ENCODE measurements at places on chromosomes 1 and 21.
A peak's percentile ranks its signal among the peaks of the same experiment; 100 is the strongest.

- no peak for DNase-seq
These were observed 363.9 kb downstream of the RPS6KC1 start for GRCh38 chr1:213414911-213415310.

DNA sequence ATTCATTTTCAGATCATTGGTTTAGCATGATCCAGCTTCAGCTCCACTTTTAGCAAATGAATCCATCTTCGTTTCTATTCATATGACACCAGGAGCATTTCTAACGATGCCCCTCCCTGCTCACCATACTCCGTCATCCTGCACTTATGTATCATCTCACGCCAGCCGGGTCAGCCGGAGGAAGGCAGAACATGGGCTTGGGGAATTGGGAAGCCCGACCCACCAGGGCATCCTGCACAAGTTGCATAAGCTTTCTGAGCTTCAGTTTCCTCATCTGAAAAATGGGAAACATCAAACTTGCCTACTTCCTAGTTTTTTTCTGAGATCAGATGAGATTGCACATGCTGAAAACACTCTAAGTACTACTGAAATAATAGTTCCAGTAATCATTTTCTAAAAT lies 194.7 kb downstream of the AK5 start:
- DNase-seq = no peak

GRCh38 chr1:12031039-12031980 lies 12.0 kb downstream of the MIIP start:
- peak; percentile 71 for DNase-seq

DNA sequence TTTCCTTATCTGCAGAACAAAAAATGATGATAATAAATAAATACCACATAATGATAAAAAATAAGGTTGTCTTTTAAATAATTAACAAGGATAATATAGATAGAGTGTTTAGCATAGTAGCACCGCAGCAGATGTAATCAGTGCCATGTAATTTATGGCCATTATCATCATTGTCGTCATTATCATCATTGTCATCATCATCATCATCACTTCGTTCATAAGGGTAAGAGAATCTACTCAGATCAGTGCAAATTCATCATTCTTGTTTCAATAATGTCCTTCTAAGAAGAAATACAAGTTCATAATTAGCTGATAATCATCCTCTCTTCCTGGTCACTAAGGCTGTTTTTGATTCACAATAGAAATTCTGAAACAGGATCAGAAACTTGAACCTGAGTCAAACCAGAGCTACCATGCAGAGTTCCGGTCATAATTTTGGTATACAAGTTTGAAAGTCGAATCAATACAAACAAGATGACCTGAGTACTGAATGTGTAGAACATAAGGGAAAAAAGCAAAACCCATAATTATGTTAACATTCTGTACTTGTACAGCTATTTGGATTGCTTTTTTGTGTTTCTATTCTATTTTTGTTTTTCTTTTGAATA lies 172.0 kb downstream of the LRRC40 start:
- peak; percentile 7 for DNase-seq

GRCh38 chr1:27346991-27347624 lies 5.3 kb downstream of the SYTL1 start:
- no peak for DNase-seq

GRCh38 chr1:227757781-227758180 lies 22.5 kb downstream of the SNAP47 start:
- DNase-seq = no peak

GRCh38 chr1:7410156-7410555 lies 360.9 kb upstream of the VAMP3 start:
- no peak for DNase-seq

GRCh38 chr1:83029916-83030315 lies 969.0 kb downstream of the TTLL7 start:
- no peak for DNase-seq

DNA sequence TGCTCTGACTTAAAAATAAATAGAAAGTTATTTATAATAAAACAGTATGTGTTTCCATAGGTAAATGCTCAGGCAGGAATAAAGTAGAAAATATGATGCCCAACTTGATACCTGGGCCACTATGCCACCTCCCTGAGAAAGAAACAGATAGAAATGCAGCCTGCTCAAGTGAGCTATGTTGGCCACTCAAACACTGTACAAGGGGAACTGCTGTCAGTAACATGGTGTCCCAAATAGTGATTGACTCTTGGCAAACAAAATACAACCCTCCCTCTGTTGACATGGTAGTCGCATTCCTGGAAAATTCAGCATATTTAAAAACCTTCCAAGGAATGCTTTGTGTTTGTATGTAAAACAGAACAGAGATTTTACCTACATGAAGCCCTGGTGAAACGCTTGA lies 66.9 kb upstream of the KCNE2 start:
- no peak for DNase-seq

- no peak for DNase-seq
These were observed 60.4 kb downstream of the CNIH3 start for GRCh38 chr1:224676551-224676950.

DNA sequence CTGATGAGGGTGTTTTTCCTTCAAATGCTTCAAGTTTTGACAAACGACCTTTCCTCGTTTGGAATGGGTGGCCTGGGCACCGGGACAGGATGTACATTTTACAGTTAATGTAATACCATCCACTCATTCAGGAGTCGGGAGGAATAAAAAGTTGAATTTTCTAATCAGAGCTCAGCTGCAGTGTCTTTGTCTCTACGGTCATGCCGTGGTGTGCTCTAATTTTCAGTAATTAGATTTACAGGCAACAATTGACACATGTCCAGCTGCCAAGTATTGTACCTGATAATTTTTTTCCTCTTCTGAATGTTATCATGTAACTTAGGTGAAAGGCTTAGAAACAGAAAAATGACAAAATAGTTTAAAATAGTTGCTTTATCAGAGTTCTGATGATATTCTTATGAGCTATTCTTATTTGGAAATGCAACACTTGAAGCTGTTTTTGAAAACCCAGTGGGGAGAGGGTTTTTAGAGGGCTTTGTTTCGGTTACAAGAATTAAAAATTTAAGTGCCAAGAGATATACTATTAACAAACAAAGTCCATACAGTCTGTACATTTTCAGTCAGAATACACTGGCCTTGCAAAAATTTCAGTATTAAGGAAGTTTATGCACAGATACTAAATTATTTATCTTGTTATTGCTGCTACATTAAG lies 1.0 kb downstream of the CDKN2C start:
- no peak for DNase-seq

DNA sequence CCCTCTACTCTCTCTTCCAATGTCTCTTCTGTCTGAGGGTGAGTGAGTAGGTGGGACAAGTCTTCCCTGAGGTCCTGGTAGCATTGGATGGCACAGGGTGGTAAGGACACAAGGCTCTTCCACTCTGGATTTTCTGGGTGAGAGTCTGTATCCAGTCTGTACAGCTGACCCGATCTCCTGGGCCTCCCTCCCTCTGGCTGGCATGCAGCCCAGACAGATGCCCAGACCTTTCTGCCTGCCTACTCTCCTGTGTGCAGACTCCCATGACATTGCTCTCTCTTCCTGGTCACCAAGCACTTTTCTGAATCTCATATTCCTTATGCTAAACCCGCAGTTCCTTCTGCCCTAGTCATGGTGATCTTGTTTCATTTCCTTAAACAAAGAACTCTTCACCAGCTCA lies 100.3 kb downstream of the GRIK3 start:
- no peak for DNase-seq

DNA sequence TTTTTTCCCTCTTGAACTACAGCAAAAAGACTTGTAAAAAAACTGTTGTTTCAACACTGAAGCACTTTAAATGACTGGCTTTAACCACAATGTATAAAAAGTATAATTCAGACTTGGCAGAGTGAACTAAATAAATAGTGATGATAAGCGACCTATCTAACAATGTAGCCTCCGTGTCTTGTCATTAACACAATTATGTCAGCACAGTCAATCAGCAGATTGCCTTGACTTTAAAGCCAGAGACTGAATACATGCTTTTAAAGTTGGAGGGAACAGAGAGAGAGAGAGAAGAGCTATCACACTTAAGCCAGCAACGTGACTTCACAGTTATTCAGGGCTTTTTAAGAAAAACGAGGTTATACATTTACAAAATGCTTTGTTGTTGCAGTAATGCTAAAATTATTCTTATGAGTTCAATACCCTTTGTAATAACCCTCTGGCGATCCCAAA lies 378.1 kb downstream of the LMO4 start:
- DNase-seq = no peak

- DNase-seq = no peak
These were observed 1010.5 kb upstream of the NCAM2 start for GRCh38 chr21:19987671-19988070.

- DNase-seq = no peak
These were observed 694 bp downstream of the ZBTB7B start for GRCh38 chr1:155003227-155003765.

- DNase-seq = no peak
These were observed 106.4 kb upstream of the MAGI3 start for GRCh38 chr1:113283914-113284313.

GRCh38 chr1:173099166-173099565 lies 48.4 kb upstream of the TNFSF18 start:
- no peak for DNase-seq

DNA sequence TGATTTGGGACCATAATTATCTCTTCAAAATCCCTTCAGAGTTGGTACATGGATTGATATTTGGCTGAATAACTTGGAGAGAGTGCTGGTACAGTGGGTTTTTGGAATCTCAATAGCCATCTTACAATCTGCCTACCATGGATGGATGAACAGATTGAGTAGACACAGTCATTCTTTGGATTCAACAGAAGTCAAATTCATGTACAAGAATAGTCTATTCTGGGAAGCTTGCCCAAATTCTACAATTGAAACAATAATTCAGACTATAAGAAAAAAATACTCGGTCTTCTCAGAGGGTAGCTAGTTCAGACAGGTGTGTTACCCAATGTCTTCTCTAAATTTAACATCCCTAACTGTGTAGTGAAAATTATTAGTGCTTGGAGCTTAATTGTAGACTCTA lies 574.0 kb downstream of the LRRIQ3 start:
- DNase-seq = no peak

- DNase-seq = peak; percentile 79
These were observed 8.4 kb upstream of the IKBKE start for GRCh38 chr1:206461602-206462455.
